Ovary (tissue), 10 donors: ENCODE measurements at places on chromosomes 3 and 15.

- no peak for DNase-seq
Observed at GRCh38 chr3:112967828-112968227, 7.1 kb downstream of the CD200R1 start.

DNA sequence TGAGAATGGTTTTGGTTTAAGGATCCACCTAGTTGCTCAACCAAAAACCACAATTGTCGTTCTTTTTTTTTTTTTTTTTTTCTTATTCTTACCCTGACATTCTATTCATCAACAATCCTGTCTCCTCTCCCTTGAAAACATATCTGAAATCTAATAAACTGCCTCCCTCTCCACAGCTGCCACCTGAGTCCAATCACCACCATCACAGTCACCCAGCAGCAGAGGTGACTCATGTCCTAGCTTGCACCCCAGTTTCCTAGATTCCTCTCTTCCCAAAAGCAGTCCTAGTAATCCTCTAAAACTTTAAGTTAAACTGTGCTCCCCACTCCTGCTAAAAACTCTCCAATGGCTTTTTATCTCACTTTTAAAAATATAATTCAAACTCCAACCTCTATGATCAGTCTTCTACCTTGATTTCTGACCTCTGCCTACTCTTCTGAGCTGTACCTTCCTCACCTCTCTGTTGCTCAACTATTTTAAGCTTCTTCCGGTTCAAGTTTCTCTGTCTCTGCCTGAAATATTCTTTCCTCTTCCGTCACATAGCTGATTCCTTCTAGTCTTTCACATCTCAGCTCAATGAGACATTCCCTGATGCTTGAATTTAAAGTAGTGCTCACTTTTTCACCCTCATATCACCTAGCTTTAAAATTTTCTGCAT, 33.7 kb upstream of the RBMS3 start:
- DNase-seq = no peak

DNA sequence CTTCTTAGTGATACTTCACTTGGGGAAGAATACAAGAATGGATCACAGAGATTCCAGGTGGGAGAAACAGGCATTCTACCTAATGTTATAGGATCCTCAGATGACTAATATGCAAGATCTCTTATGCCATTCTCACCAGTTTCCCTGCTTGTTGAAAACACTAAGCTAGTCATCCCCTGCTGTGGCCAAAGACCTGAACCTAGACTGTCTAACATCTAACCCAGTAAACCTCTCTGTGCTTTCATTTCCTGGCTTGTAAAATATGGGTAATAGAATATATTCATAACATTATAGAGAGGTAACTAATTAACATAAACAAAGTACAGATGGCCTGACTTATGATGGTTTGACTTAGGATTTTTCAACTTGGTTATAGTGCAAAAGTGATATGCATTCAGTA, 776.3 kb downstream of the TUSC7 start:
- no peak for DNase-seq

GRCh38 chr3:161100994-161101393, 4.2 kb downstream of the B3GALNT1 start:
- no peak for DNase-seq

DNA sequence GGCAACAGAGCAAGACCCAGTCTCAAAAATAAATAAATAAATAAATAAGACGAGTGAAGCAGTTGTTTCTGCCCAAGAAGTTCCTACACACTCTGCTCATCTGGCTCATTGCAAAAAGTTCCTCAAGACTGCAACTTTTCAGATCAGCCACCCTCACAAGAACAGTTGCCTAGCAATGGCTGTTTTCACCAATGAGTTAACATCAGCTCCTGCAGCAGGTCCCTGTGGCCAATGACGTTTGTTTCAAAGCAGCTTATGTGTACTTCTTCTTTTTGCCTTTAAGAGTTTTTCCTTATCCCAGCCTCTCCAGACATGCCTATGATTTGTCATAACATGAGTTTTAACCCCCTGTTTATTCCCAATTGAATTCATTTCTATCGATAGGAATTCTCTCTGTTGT, 118.4 kb upstream of the SPRED1 start:
- DNase-seq = no peak

DNA sequence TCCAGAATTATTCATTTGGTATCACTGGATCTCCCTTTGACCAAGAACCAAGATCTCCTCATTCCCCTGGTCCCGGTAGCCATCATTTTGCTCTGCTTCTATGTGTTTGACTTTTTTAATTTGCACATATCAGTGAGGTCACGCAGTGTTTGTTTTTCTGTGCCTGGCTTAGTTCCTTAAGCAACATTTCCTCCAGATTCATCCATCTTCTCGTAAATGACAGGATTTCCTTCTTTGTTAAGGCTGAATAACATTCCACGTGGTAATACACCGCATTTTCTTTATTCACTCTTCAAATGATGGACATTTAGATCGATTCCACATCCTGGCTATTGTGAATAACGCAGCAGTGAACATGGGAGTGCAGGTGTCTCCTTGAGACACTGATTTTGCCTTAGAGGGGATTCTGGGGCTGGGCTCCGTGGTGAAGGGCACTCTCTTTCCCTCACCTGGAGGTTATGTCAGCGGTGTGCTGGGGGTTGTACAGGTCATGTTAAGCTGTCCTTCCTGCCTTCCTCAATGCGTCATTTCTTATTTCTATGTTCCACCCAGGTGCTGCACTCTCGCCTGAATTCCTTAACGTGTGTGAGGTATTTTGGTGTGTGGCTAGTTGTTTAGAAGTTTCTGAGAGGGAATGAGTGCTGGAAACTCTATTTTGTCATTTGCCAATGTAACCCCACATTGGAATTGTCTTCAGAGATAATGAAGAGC, 212.2 kb downstream of the LPP start:
- DNase-seq = no peak

DNA sequence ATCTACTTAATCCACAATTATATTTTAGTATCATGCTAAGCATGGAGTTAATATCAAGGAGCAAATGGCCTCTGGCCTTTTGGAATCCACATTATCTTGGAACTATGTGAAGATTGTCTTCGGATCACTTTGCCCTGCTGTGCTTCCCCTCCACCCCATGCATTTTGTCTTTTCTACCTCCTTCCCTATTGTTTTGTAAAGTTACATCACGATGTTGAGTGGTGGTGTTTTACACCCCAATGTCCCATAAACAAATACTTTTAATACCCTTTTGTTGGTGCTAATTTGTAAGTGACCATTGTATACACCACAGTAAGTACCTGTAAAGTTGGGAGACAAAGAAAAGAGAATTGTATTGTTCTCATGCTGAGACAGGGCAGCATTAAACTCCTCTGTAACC, 258.4 kb upstream of the ZNF717 start:
- no peak for DNase-seq

DNA sequence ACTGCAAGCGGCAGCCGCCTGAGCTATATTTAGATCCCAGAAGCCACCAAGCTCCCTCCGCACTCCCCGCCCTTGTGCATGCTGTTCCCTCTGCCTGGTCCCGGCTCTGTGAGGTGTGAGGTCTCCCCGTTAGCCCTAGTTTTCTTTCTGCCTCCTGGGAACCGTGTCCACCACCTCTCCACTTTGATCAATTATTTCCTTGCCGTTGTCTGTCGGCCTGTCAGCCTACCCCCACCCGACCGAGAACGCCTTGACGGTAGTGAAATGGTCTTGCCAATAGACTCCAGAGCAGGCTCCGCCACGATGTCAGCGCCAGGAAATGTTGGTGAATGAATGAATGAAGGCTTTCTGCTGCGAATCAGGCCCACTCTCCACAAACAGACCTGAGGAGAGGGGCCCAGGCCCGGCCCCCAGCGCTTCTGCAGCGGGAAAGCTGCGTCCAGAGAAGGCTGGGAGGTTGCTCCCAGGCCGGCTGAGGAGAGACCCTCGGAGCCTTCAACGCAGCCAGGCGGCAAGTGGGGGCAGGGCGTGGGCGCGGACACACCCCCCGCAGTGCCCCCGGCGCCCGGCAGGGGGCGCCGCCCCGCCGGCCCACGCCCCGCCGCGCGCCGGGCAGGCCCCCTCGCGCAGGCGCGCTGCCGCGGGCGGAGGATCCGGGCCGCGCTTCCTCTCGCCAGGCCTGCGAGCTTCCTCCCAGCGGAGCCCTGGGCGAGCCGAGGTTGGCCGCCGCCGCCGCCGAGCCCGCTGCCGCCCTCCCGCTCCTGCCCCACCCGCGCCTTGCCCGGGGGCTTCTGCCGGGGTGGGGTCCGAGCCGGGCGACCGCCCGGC, at the start of gene CSK:
TSS of gene CSK (plus strand) at position 650 of the 828 bp plus-strand sequence. CDS start 16,218 bp downstream, outside the sequence.
- DNase-seq = peak; percentile 69

DNA sequence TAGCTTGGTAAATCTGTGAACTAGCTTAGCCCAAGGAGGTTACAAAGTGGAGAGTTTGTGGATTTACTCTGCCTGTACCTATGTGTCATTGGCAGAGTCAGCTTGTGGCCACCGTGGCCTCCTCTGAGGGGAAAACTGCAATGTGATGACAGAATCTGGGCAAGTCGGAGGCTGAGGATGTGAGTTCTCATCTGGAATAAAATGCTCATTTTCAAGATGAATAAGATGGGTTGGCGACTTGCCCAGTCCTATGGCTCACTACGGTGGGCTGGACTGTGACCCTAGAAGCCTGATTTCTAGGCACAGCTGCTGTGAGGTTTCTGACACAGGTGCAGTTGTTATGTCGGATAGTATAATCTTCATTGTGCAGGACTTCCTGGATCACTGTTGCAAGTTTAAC, 83.7 kb downstream of the ETV5 start:
- DNase-seq = no peak

DNA sequence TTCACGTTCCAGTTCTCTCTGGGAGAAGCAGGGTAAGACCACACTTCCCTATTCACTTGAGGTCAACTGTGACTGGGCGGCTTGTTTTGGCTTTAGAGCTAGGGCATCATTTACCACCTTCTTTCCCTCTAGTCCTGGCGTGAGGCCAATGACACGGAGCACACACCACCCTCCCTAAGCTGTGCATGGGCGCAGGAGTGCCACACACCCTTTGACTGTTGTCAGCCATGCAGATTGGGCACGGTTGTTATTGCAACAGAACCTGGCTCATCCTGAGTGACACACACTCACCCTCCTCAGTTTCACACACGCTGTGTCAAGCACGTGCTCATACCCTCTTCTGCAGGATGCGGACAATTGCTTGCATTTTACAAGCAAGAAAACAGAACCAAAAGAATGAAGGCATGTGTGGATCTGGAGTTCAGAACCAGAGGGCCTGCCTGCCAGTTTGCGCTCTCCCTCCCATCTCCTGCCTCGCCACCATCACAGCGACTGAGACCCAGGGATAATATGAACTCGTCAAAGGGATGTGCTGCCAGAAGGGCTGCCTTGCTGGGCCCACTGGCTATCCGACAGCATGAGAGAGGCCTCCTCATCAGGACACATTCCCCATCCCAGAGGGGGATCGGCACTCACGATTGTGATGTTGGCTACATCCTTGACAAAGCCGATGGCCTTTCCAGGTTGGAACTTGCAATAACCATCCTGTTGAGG, 17.6 kb downstream of the CTSH start:
- no peak for DNase-seq
